AG09309 (cell line): ENCODE measurements at places on chromosomes 16 and 17.

- DNase-seq, result peak; percentile 95
Measured at GRCh38 chr17:17591355-17592298, at the start of gene PEMT. Gene PEMT (minus strand): TSS chr17:17591708. CDS start chr17:17591626, 82 bp downstream.

- no peak for DNase-seq
Measured at GRCh38 chr16:86755571-86756006, 177.2 kb downstream of the FOXL1 start.

GRCh38 chr16:68529608-68529930 lies 9.5 kb upstream of the ZFP90 start:
- DNase-seq, result no peak

- no peak for DNase-seq
Measured at GRCh38 chr17:27520491-27521185, 64.4 kb downstream of the KSR1 start.

GRCh38 chr16:6484081-6484480 lies 848.6 kb upstream of the RBFOX1 start:
- no peak for DNase-seq

DNA sequence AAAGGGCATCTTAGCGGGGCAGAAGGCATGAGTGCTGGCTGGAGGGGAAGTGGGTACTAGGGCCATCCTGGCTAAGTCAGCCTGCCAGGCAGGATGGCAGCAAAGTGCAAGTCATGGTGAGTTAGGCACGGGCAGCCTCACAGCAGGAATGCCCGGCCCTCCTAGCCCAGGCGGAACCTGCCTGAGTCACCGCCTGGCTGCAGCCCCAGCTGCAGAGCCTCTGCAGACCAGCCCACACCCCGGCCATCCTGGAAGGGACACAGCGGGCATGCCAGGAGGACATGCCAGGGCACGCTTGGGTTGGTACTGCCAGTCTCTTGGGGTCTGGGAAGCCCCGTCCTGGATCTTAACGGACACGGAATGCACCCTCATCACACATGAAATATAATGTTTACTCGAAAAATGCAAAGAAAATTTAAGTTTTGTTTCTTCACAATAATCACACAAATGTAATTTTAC lies 5.0 kb upstream of the ALDH3A1 start:
- peak; percentile 67 for DNase-seq

DNA sequence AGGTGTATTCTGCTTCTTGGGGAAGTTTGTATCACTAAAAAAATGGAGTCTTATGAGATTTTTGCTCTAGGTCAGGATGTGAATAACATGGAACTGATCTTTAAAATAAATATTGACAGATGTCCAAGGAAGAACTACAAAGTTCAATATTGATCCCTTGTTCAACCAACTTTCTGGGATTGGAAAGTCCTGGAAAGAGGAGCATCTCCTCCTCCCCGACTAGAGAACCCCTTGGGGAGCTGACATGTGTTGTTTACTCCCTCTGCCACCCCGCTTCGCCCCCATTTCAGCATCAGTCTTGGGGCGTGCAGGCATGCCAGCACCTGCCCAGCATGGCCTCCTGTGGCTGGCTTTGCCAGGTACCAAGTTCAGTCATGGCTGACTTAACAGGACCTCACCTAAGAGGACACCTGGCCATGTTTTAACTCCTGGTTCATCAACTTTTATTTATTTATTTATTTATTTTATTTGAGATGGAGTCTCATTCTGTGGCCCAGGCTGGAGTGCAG lies 33.8 kb downstream of the PMFBP1 start:
- DNase-seq, result no peak

GRCh38 chr16:70685938-70686375 lies at the start of gene MTSS2:
Gene MTSS2 (minus strand): TSS chr16:70686053. CDS start chr16:70685791, 262 bp downstream.
- peak; percentile 46 for DNase-seq

DNA sequence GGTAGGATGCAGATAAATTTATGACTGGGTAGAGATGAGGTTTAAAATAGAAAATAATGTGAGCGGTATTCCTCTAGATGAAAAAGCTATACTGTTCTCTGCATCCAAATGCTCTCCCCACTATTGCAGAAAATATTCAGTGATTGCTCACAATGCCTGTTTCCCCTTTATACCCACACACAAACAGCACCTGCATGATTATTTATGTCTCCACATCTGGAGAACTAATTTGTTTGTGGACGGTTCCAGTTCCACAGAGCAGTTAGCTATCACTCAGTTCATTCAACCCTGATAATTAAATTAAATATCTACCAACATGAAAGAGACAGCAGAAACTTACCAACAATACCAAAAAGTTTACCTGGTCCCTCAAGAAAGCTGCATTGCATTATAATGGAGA lies 800.0 kb downstream of the CDH11 start:
- DNase-seq, result no peak

DNA sequence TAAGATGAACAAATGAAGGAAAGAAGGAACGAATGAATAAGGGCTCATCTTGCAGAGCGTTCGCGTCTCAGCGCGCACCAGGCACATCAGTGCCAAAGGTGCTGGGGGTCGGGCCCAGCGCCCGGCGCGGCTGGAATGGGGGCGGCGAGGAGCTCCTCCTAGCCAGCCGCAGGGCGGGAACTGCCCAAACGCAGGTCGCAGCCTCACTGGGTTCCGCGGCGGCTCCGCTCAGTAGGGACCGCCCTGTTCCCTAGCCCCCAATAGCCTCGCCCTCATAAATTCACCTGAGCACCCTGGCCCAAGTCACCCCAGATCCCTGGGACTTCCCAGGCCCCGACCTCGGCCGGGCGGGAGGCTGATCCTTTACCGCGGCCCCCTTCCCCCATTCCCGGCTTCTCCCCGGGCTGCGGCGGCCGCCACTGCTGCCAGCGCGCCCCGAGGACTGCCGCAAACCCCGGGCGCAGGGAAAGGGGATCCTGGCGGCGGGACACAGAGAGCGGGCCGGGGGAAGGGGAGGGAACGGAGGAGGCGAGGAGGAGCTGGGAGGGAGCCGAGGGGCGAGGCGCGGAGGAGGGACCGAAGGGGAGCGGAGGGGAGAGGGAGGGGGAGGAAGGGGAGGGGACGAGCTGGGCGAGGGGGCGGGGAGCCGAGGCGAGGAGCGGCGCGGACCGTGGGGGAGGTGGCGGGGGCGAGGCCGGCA lies 377 bp upstream of the CRHR1 start:
- DNase-seq, result no peak

GRCh38 chr17:38703742-38704605 lies 1.1 kb upstream of the MLLT6 start:
- no peak for DNase-seq

- DNase-seq, result no peak
Measured at GRCh38 chr17:31509805-31510177, 118.3 kb downstream of the RAB11FIP4 start.

DNA sequence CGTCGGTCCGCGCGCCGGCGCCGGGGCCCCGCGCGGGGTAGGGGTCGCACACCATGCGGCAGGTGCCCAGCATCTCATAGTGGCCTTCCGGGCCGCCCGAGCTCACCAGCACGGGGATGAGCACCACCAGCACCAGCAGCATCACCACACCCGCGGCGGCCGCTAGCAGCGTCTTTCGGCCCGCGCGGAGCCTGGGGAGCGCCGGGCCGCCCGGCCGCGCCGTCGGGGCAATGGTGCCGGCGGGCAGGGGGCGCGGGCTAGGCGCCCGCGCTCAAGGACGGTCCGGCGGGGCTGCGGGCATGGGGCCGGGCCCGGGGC lies 237 bp downstream of the C1QL1 start:
- DNase-seq, result no peak

GRCh38 chr16:79042886-79043285 lies 557.7 kb downstream of the MAF start:
- no peak for DNase-seq

- DNase-seq, result no peak
Measured at GRCh38 chr16:27253526-27253930, 15.0 kb downstream of the NSMCE1 start.
